Natural killer cell (primary cell): ENCODE measurements at places on chromosomes 7 and 10.

DNA sequence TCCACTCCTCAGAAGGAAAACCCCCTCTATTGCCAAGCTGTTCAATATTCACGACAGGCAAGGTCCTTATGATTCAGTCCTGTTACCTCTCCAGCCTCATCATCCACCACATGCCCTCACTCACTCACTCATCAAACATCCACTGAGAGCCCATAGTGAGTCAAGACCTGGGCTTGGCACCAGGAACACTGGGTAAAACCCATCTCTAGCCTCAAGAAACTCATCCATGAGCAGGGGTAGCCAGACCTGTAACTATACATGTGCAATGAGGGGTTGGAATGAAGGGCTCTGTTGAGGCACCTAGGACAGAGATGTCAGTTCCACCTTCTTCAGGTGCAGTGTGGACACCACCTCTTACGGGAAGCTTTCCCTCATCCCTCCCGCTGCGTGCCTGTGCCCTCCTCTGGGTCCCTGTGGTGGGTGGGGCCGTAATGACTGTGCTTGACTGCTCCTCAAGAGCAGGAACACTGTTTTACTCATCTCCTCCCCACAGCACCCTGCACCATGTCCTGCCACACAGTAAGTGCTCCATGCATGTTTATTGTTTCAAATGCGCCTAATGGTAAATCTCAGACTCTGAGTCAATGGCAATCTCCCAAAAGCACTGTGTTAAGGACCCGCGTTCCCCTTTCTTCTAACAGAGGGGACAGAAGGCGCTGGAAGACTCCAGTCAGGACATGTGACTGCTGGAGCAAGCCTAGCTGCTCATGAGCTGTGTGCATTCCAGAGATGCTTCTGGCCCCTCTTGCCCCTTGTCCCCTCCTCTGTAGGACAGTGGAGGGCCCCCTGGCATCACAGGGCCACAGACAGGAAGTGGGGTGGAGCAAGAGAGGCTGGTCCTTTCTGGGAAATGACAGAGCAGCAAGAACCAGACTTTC, 95.4 kb downstream of the HIPK2 start:
- DNase-seq: no peak

DNA sequence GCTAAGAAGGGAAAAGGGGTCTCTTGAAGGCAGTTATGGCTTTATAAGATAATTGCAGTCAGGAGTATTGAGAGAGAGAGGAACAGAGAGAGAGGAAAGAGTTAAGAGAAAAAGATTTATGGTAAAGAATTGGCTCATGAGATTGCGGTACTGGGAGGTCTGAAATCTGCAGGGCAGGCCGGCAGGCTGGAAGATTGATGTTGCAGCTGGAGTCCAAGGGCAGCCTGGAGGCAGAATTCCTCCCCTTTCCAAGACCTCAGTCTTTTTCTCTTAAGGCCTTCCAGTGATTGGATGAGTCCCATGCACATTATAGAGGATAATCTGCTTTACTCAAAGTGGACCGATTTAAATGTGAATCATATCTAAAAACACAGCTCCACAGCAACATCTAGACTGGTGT, 68.4 kb downstream of the HACD1 start:
- no peak for DNase-seq

GRCh38 chr10:33799281-33799943, 464.9 kb upstream of the NRP1 start:
- no peak for DNase-seq

- DNase-seq: no peak
These were observed 142.7 kb downstream of the KMT2E start for GRCh38 chr7:105156731-105157130.

DNA sequence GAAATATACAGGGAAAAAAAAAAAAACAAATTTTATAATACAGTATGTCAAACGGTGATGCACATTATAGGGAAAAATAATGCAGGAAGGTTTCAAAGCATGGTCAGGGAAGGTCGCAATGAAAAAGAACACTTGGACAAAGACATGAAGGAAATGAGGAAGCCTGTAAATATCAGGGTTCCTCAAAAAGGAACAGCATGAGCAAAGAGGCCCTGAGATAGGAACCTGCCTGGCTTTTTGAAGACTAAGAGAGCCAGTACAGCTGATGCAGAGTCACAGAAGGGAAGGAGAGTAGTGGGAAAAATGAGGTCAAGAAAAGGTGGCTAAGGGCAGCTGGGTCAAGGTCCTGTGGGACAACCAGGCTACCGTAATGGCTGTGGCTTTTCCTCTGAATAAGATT, 1.9 kb downstream of the VPS41 start:
- DNase-seq: no peak

DNA sequence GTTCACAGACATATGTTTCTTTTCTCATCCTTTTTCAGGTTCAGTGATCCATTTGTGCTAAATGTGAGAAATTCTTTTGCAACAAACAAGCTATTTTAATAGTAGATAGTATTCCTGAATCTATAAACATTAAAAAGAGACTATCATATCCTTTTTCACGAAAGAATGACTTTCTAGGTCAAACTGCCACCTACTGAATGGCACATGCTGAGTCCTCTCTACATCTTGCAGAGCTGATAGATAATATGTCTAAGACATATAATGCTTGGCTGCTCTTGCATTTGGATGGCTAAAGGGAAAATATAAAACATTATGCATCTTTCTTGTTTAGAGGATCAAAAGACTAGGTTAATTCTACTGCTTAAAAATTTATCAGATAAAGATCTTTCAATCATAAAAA, 114.1 kb upstream of the SLC26A5 start:
- DNase-seq: no peak

DNA sequence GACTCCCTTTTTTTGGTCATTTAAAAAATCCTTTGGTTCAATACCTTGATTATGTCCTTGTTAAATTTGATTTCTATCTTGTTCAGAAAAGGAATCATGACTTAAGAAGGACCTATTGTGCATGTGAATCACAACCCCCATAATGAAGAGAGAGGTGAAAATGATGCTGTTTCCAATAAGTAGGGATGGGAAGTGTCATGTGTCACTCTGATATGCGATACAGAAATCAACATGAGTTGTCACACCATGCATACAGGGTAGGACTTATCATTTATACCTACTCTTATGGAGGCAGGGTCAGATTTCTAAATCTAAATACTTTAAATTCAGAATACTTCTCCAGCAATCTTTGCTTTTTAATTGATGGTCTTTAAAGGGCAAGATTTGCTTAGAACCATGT, 19.4 kb upstream of the DLX6 start:
- DNase-seq: no peak

GRCh38 chr10:77032188-77032570, 605.4 kb downstream of the KCNMA1 start:
- no peak for DNase-seq

- no peak for DNase-seq
These were observed 14.8 kb downstream of the USP54 start for GRCh38 chr10:73576178-73576889.

- DNase-seq: no peak
These were observed 240.8 kb downstream of the GATA3 start for GRCh38 chr10:8295311-8295710.

DNA sequence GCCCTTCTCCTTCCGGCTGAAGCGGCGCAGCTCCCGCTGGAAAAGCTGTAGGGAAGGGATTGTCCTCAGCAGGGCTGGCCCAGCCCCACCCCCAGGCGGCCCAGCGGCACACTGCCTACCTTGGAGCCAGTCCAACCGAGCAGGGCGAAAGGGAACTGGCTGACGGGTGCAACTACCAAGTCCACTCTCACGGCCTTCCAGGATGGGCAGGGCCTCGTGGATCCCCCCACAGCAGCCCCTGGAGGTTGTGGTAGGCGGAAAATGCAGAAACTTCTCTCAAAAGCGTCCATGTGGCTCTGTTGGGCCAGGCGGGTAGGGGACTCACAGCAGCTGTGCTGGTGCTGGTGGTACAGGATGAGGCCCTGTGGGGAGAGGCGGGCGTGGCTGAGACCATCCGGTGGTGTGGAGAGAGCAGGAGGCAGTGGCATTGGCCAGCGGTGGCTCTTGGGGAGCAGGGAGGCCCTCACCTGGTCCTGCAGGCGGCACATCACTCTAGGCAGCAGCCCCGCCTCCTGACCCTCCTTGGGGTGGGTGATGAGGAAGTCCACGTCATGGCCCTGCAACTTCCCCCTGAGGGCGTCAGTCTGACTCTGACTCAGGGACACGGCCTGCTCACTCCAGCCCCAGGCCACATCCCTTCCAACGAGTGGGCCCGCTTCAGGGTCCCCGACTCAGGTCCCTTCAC, 8.4 kb upstream of the PGAM2 start:
- DNase-seq: peak; percentile 68
